ENCODE measurements at places on chromosomes 6 and 20.

DNA sequence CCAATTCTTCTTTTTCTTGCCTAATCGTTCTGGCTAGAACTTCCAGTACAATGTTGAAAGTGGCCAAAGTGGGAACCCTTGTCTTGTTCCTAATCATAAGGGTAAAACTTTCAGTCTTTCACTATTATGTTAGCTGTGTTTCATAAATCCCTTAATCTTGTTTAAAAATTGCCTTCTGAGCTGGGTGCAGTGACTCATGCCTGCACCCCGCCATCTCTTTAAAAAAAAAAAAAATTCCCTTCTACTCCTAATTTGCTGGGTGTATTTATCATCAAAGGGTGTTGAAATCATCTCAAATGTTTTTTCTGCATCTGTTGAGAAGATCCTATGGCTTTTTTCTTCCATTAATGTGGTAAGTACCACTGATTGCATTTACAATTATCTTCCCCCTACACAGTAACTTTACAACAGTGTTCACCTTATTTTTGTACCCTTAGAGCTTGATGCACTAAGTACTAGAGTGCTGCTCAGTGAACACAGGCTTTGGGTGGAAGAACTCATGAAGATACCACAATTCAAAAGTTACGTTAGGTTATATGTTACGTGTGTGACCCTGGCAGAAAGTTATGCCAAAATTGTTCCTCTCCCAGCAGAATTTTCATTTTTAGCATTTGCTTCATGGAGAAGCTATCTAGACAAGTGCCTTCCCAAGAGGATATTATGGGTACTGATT, 9.7 kb downstream of the SNRPB start:
- no peak for DNase-seq

- no peak for DNase-seq
These were observed 587.9 kb upstream of the FLRT3 start for GRCh38 chr20:14925300-14925699.

DNA sequence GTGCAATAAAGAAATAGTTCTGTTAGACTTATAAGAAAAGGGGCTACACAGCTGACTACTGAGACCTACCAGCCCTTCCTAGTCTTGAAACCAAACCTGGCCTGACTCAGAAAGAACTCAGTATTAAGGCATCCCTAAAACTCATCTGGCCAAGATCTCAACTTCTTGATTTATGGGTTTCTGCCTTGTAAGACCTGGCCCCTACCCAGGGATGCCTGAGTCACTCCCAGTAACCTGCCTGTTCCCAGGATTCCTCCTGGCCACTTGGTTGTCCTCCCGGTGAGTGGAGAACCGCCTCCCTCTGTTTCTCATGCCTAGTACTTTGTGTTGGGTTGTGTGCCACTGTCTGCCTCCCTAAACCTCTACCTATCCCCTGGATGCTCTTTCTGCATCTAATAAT, 189.4 kb upstream of the PREP start:
- no peak for DNase-seq

- DNase-seq = no peak
These were observed 42.2 kb downstream of the PYGB start for GRCh38 chr20:25289886-25290597.

- DNase-seq = no peak
These were observed 5.6 kb upstream of the GLO1 start for GRCh38 chr6:38708496-38708895.

DNA sequence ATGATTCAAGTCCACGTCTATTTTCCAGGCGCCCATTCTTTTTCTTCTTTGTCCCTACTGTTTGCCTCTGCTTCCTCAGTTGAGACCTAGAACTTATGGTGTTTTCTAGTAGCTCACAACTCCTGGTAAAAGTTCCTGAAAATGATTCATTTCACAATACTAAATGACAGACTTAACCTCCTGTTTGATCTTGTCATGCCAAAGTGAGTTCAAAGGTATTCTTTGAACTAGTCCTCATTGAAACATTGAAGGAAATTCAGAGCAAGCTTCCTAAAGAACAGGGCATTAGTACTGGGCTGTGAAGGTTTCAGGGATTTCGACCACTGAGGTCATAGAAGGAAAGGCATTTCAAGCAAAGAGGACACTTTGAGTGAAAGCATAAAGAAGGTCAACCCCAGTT, 132.8 kb downstream of the IBTK start:
- DNase-seq = no peak

GRCh38 chr6:21971541-21971940, 325.3 kb downstream of the PRL start:
- DNase-seq = peak; percentile 31

GRCh38 chr6:36319821-36320220, 16.9 kb downstream of the BNIP5 start:
- DNase-seq = no peak

DNA sequence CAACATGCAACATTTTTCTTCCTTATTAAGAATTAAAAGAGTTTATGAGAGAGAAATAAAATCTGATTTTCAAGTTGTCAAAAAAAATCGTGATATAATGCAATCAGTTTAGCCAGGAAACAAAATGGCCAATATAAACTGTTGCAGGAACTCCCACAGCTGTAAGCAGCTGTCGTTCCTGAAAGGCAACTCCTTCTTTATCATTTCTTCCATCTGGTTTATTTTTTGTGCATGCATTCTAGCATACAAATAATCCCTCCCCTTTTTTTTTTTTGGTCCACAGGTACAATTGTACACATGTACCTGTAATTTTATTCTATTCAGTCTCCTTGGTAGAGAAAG, 19.7 kb downstream of the TRAF3IP2 start:
- DNase-seq = no peak

DNA sequence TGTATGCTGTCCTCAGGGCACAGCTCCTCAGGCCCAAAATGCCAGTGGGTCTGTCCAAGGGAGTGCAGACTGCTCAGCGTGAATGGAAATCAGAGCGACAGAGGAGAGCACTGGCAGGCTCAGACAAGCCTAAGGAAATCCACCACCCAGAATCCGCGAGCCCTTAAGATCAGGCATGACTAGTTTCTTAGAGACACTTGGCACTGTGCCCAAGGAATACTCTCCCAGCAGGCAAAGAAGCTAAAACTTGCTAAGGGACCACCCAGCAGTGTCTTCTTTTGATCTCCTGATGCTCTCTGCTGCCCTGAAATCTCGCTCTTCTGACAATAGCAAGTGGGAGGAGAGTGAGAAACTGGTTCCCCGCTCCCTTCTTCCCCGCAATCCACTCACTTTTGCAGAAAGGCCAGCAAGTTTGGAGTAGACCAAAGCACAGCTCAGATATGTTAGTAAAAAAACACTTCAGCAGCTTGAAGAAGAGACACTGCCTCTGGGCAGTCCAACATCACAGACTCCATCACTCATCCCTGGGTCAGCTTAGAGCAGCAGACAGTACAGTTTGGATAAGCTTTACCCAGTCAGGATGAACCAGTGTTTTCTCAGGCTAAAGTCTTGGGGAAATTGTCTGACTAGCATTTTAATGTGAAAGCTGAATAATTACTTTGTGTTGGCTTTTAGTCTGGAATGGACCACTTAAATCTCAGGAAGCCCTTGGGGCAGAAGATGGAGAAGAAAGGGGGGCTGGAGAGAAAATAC, 32.4 kb downstream of the TRAF3IP2 start:
- peak; percentile 71 for DNase-seq
